ENCODE measurements at places on chromosomes 11 and 22.

DNA sequence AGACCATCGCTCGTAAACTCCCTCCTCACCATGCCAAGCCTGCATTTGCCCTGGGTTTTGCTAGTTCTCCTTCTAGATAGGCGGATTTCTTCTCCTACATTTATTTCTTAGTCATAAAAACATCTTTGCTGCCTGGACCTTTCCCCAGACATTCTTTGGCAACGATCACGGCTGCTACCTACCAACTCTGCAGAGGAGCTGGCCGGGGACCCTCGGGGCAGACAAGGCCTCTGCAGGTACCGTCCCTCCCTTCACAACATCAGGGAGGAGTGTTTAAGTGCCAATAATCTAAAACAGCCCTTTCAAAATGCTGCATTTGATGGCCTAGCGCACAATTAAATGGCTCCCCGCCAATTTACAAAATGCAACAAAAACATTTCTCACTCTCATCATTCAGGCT lies 34.4 kb downstream of the BRD1 start:
- no peak for DNase-seq

GRCh38 chr22:43276321-43276720 lies 66.9 kb downstream of the SCUBE1 start:
- DNase-seq = no peak

- DNase-seq = peak; percentile 54
These were observed 17.4 kb downstream of the LIMK2 start for GRCh38 chr22:31229402-31230079.

- no peak for DNase-seq
These were observed 7.0 kb downstream of the PRDX5 start for GRCh38 chr11:64324692-64325469.

DNA sequence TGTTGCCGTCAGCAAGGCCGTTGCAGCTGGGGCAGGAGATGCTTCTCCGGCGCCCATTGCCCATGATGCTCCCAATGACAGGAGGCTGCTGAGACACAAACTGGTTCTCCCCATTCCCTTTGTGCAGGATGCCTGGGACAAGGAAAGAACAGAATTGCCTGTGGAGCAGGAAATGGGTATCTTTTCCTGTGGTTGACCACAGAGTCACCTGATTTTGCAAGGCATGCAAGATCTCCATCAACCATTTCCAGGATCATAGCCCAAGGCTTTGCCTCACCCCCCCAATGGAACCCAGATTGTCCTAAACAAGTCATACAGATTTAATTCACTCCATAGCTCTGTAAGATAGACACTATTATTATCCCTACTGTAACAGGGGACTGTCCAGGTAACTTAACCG lies 148.1 kb upstream of the NARS2 start:
- no peak for DNase-seq

DNA sequence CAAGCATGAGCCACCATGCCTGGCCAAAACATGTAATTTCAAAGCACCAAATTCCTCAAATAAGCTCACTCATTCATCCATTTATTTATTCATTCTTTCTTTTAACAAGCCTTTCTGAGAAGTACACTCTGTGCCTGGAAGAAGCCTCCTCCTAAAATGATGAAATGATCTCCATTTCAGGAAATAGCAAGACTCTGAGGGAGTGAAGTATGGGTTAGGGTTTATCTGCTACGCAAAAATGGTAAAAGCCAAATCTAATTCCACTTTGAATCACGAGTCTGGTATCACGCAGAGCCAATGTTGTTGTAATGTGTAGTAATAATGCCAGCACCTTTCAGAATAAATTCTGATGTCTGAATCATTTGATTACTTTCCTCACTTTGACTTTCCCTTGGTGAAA lies 1041.8 kb downstream of the LRRC4C start:
- DNase-seq = no peak

DNA sequence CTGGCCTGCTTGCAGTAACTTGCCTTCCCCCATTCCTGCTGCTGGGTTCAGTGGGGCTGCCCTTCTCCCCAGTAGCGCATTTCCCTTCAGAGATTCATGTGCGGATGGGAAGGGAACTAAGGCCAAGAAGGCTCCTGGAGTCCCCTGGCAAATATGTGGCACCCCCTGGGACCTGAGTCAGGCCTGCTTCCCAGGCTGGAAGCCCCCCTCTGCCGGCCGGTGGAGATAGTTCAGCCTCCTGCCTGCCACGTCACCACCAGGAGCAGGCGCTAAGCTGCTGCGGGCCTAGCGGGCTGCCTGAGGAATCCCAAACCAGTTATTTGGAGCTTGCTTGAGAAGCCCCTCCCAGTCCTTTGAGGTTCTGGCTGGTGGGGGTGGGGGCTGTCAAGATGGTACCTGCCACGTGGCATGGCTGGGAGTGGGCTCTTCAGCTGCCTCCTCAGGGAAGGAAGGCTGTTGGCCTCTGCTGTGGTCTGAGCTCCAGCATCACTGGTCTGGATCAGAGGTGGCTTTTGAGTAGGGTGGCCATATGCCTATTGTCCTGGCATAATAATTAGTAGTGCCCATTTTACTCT lies 2.0 kb downstream of the SERPINH1 start:
- DNase-seq = no peak

- no peak for DNase-seq
These were observed 30.1 kb downstream of the GRAMD4 start for GRCh38 chr22:46650078-46650810.

- no peak for DNase-seq
These were observed 41.0 kb upstream of the DBX1 start for GRCh38 chr11:20201231-20201630.

DNA sequence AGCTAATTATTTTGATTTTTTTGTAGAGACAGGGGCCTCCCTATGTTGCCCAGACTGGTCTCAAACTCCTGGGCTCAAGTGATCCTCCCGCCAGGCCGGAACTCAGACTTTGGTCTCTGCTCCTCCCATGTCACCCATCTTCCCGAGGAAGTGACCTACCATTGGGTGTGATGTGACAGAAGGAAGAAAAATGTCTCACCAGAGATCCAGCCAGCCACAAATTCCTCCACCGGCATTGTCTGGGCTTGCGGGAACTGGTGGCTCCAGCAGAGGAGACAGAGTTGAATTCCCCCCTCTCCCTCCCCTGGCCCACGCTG lies 772 bp downstream of the SLC25A45 start:
- peak; percentile 78 for DNase-seq

DNA sequence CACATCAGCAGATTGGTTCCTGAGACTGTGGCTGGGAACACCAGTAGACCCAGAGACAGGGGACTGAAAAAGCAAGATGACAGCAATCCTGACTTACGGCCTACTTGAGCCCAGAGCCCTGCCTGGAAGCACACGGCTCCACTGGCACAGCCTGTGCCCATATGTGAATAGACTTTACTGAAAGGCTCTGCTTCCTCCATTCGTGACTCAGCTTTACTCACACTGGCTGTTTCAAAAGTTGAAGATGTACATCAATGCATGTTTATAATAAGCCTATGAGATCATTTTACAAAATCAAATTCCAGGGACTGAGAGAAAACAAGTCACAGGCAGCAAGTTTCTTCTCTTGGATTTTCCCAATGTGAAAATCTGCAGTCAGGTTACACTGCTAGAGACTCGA lies 134.6 kb upstream of the TEAD1 start:
- DNase-seq = no peak

GRCh38 chr11:4092026-4092425 lies 2.6 kb upstream of the RRM1 start:
- DNase-seq = peak; percentile 47

DNA sequence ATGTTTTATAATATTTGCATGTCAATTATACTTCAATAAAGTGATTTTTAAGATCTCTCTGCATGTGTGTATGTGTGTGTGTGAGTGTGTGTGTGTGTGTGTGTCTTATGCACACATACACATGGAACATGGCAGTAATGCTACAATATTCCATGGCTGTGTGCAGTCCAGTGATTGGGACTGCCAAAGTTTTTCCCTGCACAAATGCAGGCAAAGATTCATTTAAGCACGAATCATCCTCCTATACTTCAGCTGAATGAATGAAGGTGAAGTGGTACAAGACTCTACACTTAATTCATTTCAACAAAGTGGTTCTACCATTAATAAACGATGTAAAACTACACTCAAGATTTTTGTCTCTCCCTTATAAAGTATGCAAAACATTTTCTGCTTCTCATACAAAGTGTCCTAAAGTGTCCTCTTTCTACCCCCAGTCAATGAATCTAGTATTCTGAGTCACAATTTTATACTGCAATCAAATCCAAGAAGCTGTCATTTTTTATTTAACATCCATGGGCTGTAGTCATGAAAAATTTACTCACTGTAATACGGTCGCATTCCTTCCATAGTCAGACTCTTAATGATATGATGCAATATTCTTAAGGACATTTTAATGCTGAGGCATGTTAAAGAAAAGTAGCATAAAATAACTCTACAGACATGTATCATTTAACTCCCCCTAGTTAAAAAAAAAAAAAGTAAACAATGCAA lies 132.4 kb downstream of the TTC28 start:
- DNase-seq = no peak

DNA sequence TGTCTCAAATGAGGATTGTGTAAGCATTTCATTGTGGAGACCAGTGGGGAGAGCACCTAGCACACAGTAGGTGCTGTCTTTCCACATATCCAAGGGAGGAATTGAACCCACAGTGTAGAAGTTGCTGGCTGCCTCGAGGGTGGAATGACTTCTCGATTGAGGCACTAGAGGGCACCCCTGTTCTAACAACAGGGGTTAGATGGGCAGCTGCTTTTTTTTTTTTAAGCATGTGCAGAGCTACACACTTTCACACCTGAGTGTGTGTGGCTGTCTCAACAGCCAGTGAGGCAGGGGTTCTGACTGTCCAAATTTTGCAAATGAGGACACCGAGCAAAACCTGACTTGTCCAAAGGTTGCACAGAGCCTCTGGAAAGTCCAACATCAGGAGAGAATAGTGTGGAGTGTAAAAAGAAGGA lies 118.2 kb upstream of the CRYBB3 start:
- peak; percentile 33 for DNase-seq

- no peak for DNase-seq
These were observed 51.0 kb downstream of the MIAT start for GRCh38 chr22:26708256-26709009.

DNA sequence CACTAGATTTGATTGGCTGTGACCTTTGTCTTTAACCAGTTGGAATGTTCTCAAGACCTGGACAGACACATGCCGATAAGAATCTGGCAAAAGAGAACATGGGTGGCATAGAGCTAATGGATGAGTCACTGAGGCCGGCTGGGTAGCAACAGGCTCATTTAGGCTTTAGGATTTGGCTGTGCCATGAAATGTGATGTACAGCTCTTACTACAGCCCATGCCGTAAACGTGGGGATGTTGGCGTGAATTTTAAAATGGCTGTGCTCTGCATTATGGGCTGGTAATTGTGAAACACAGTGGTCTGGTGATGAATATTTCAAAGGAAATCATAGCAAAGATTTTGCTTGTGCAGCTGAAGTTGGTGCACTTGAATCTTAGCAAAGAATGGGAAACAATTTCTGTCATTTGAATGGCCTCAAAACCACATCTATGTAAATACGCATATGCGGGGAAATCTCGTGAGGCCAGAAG lies 332.4 kb downstream of the TBC1D22A start:
- no peak for DNase-seq

DNA sequence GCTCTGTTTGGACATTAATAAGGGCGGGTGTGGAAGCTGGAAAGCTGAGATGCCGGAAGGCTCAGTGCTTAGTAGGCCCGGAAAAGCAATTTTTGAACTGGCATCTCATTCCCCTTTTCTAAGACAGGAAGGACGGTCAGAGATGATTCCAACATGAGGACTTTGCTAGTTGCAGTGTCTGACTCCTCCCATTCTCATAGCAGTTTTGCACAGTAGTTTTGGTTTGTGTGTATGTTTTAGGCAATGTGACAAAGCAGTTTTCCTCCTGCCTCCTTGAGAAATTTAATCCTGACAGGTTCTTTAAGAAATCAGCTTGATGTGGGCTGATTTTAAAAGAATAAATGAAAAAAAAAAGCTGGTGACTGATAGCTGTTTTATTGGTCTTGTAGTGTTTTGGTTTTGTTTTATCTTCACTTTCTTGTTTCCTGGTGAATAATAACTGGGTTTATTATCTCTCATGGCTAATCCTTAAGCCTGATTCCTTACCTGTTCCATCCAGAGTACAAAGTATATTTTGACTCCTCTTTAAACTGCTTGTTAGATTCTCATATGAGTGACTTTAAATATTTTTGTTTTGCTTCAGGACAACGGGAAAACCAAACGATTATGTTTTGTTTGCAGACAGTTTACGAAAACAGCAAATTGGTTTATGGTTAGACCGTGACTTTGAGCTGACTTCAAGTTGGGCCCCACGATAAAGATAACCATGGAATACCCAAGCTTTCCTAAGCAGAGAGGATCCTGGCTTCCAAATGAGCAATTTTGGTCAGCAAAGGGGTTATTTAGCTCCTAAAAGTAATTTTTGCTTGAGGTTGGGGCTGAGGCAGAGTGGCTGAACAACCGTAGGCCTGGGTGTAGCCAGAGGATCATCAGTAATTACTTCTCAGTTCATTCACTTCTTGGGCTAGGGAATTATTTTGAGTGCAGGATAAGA lies 3.4 kb downstream of the PTPRJ start:
- DNase-seq = peak; percentile 71

GRCh38 chr11:74780248-74781005 lies 31.8 kb downstream of the RNF169 start:
- peak; percentile 13 for DNase-seq

- no peak for DNase-seq
These were observed 23.9 kb upstream of the CCDC86 start for GRCh38 chr11:60818057-60818456.

- DNase-seq = no peak
These were observed 33.8 kb upstream of the CD82 start for GRCh38 chr11:44531636-44532035.

DNA sequence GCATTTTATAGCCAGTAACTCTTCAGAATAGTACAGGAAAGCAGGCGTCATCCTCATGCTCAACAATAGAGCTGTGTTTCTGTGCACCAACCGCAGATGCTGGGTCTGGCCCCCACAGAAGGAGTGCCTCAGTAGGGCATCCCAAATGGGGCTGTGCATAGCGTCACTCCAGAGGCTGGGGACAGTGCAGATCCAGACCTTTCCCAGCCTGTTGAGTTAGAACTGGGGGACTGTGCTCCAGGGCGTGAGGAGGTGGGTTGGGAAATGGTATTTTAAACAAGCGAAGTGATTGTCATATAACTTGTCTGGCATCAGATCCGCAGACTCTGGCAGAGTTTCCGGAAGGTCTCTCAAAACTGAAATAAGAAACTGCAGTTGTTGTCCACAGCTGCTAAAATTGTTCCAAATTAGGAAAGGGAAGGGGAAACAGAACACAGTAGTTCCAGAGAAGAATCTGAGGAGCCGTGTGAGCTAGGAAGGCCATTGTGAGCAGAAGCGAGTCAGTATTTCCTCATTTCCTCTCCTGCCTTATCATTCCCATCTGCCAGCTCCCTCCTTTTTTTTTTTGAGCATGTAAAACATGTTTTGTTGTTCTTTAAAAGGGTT lies 52.2 kb downstream of the JAM3 start:
- no peak for DNase-seq

DNA sequence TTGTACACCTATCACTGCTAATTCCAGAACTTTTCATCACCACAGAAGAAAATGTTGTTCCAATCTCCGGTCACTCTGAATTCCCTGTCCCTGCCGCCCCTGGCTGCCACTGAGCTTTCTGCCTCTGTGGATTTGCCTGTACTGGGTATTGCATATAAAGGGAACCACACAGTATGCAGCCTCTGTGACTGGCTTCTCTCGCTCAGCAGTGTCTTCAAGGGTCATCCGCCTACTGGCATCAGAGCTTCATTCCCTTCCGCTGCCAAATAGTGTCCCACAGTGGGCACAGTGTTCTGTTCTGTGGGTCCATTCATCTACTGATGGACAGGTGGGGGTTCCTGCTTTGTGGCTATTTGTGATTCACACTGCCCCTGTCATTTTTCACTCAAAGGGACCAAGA lies 5.3 kb downstream of the DHCR7 start:
- no peak for DNase-seq

GRCh38 chr11:40763046-40763445 lies 696.4 kb downstream of the LRRC4C start:
- no peak for DNase-seq

GRCh38 chr11:10205928-10206327 lies 88.1 kb downstream of the SBF2 start:
- DNase-seq = no peak
